ENCODE measurements at places on chromosomes 5 and 9.

DNA sequence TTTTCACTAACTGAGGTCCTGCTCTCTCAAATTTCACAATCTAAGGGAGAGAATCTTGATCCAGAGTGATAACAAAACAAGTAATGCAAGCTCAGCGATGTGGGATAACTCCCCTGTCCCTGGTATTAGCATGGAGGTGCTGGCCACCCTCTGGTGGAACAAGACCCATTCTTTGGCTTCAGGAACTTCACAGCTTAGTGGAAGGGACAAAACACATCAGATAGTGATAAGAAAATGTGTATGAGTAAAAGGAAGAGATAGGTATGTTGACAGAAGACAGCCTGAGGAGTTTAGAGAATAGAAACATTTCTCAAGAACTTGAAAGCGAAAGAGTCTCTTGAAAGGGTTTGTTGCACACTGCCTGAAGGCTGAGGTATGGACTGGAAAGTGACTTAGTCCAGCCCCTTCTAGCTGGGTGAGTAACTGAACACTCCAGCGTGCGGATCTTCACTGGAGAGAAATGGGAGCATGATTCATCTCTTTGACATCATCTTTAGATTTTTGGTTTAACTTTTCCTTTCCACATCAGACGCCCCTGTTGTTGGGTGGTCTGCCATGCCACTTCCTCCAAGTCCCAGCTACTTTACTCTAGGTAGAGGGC lies 25.4 kb upstream of the ZSWIM6 start:
- no peak for DNase-seq

GRCh38 chr9:806285-807156 lies 35.0 kb upstream of the DMRT1 start:
- DNase-seq = no peak

- DNase-seq = no peak
These were observed 13.6 kb downstream of the SLF1 start for GRCh38 chr5:94632024-94632423.

- DNase-seq = no peak
These were observed 71.4 kb upstream of the STXBP1 start for GRCh38 chr9:127540664-127541041.

DNA sequence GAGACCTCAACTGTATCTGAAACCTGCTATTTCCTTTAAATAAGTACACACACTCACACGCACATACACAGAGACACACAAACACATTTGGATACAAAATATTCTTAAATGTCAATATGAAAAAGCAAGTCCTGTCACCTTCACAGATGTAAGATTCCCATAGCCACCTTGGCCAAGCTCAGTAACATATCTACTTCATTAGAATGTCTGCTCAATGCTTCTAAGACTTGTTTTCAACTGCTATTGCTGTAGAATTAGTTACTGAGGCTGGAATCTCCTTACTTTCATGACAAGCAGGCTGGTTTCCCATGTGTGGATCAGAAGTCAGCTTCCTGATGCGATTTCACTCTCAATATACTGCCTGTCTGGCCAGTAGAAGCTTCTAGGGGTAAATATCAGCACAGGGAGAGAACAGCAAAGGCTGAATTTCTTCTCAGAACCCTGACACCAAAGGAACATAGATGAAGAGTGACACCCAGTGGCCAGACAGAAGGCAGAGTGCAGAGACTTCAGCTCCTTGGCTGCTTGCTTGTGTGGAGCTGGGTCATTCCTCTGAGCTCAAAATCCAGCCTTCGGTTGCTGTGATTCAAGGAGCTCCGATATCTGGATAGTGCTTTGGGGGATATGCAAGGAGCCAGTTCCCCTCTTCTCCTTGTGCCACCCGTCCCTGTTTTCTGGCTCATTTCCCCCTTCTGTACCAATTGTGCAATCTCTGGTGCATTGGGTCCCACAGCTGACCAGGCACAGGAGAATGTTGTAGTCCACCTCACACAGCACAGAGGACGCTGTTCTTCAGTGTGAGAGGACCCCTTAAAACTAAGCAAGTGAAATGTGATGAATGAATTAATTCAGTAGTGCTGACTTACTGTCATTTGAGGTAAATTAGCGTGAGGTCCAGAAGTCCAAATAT lies 26.6 kb upstream of the ABLIM3 start:
- peak; percentile 72 for DNase-seq

GRCh38 chr5:127009784-127010183 lies 20.6 kb downstream of the MARCHF3 start:
- no peak for DNase-seq

DNA sequence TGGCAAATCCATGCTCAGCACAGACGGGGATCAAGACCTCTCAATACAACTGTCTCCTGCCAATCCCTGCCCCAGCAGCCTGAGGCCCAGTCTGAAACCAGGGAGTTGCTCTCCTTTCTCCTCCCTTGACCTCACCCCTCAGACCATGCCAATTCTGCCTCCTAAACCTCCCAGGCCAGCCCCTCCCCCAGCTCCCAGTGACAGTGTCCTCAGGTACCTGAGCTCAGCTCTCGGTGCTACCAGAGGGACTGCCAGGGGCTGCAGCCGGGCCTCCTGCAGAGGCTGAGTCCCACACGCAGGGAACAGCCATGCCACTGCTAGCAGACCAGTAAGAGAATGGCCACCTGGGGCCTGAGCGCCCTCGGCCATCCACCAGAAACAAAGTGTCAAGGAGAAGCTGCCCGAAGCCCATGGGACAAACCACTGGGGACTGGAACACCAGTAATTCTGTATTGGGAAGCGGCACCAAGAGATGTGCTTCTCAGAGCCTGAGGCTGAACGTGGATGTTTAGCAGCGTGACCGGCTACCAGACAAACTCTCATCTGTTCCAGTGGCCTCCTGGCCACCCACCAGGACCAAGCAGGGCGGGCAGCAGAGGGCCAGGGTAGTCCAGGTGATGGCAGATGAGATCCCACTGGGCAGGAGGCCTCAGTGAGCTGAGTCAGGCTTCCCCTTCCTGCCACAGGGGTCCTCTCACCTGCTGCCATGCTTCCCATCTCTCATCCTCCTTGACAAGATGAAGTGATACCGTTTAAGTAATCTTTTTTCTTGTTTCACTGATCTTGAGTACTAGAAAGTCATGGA lies 557 bp upstream of the IL3 start:
- no peak for DNase-seq

- DNase-seq = no peak
These were observed 210.1 kb downstream of the EPB41L4A start for GRCh38 chr5:112208699-112209615.

DNA sequence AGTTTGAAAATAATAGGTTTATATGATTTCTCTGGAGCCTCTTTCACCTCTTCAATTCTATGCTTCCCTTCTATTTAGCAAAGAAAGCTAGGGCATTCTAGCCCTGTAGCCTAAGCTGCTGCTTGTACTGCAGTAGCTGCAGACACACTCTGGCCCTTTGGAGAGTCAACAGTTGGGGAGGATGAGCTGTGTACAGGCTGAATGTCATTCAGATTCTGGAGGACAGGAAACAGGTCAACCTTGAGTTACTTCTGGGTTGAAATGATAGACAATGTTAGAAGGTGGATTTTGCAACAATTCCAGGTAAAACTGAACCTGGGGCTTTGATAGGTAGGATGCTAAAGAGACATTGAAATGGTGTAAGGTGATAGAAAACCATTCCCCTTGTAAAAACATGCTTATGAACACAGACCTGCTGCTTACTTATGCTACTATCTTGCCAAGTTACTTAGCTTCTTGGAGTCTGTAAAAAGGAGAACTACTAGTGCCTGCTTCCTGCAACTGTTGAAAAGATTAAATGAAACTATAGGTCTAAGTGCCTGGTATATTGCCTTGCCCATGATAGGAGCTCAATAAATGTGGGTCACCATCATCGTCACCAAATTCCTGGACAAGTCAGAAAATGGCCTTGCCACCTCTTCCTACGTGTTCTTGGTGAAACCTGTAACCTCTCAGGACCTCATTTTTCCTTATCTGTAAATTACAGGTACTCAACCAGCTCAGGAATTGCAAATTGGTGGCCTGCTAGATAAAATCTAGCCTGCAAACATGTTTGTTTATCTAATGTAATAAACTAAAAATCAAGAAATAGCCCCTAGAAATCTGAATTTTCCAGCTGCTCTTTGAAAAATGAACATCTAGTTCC lies 83.7 kb downstream of the GALNT10 start:
- DNase-seq = no peak

- no peak for DNase-seq
These were observed 121.0 kb upstream of the CCDC180 start for GRCh38 chr9:97186493-97186892.

DNA sequence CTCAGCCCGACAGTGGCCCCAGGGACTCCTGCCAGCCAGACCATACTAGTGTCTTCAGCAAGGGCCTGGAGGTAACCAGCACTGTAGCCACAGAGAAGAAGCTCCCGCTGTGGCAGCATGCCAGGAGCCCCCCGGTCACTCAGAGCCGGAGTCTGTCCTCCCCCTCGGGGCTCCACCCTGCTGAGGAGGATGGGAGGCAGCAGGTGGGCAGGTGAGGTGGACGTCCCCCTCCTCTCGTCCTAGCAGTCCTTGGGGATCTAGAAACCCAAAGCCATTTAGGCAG lies 28.0 kb upstream of the LRRC14B start:
- no peak for DNase-seq

- DNase-seq = no peak
These were observed 8.8 kb downstream of the PLGRKT start for GRCh38 chr9:5428794-5429528.

Measured in head of caudate nucleus (tissue), 42 donors.